Activated B cell treated with CpG ODN at 0.5 μM for 24 hours (primary cell): ENCODE measurements at places on chromosomes 2 and 18. TPM values are rescaled to one million over a fixed set of nuclear protein-coding genes. Genes with fewer than 3 reads are reported as not detected.

Gene SNORC
- 0.88 and 2.1 TPM in 2 replicates for total RNA-seq

GRCh38 chr18:13236411-13236810, 17.9 kb downstream of the LDLRAD4 start:
- no peak for DNase-seq

- DNase-seq = no peak
These were observed 211.6 kb downstream of the PID1 start for GRCh38 chr2:229059331-229060033.

Gene GCG
- not detected in 2 replicates for total RNA-seq

DNA sequence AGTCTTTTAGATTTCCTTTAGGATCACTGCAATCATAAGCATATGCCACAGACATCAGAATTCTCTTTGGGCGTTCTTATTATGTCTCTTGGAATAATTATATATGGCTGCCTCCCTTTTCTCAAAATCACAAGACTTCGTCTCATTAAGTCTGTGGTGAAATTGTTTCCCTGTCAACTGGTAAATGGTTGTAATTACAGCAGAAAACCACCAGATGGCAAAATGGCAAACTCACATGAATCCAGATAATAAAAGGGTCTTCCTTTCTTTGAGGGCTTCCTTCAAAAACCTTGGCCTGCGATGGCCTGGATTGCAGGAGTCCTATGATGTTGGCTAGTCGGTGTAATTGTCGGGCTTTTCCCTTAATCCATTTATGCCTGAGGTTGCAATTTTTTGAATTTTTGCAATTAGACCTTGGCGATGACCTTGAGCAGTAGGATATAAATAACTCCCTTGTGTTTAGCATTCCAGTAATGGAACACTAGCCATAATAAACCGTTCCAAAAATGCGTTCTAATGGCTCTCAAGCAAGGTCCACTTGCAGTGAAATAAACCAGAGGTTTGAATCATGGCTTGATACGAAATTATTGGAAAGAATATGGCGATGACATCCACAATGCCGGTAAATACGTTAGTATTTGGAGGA, 656.4 kb downstream of the MBD2 start:
- DNase-seq = no peak

DNA sequence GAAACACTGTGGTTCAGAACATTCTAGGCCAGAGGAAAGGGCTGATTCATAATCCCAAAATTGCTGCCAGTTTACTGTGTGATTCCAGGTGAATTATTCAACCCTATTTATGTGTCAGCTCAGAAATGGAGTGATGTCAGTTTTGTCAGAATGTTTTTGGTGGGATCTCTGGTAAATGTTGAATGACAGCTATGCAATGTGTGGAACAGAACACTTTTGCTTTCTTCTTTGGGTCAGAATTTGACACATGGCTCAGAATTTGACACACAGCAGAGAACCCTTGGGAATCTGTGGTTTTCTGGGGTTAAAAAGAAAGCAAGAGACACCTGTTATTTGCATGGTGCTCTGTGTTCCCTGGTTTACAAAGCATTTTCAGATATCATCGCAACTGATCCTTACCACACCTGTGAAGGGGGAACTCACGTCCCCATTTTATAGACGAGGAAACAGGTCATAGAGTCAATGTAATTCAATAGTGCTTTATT, 1.6 kb upstream of the MTA3 start:
- no peak for DNase-seq

GRCh38 chr18:44841752-44842587, 161.3 kb downstream of the SETBP1 start:
- DNase-seq = no peak

DNA sequence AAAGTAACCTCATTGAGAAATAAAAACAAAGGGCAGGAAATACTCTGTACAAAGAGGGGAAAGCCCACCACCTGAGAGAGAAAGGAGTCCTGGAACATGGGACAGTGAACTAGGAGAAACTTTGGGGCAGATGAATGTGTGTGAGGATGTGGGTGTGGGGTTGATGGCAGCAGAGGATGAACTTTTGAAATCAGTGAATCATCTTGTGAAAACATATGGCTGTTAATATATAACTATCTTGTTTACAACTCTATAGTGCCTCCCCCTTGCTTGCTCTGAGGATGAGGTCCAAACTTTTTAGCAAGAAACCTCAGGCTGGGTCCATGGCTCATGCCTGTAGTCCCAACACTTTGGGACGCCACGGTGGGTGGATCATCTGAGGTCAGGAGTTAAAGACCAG, 171.8 kb upstream of the LHCGR start:
- no peak for DNase-seq

Gene ANKRD30BL
- total RNA-seq = not detected in 2 replicates

DNA sequence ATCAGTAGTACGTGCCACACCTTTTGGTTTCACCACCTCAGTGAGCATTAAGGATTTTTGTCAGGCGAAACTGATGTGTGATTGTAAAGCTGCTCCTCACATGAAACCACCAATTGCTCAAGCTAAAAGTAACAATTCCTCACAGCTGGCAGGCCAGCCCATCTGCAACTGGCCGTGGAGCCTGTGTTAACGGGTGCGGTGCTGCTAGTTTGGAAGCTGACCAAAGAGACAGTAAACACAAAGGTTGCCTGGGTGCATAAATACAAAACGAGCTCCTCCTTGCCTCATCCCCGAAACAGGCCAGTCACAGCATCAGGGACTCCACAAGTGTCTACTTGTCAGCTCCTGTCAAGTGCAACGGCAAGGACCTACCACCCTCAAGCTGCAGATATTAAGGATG, 32.0 kb downstream of the LGALSL start:
- DNase-seq = no peak

- no peak for DNase-seq
These were observed 66.7 kb downstream of the ASB1 start for GRCh38 chr2:238493411-238493810.

DNA sequence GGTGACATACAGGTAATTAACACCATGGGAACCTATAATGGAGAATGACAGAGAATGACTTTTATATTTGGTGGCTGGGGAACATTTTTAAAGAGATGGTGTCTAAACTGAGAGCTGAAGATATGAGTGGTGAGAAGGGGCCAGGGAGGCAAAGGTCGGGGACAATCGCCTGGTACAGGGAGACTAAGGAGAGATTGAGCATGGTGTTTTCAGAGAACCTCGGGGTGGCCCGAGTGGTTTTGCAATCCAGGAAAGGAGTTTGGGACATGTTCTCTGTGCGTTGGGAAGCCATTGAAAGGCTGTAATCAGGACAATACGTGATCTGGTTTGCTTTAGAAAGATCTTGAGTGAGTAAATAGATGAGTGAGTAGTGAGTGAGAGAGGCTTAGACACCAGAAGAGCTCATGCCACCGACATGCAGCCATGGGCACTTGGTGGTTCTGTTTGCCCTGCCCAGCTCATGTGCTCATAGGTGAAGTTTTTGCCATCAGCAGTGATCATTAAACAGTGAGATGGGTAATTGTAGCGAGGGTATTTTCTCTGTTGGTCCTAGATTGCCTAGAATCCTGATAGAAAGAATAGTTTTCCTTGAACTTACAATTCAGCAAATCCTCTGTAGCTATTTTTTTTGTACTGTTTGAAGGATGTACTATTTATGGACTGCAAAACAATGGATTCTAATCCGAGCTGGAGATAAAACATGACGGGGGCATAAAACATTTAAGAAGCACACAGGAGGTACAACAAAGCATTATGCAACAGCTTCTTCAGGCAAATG, 114.7 kb downstream of the SH3RF3 start:
- DNase-seq = no peak

Gene RESP18
- not detected in 2 replicates for total RNA-seq

DNA sequence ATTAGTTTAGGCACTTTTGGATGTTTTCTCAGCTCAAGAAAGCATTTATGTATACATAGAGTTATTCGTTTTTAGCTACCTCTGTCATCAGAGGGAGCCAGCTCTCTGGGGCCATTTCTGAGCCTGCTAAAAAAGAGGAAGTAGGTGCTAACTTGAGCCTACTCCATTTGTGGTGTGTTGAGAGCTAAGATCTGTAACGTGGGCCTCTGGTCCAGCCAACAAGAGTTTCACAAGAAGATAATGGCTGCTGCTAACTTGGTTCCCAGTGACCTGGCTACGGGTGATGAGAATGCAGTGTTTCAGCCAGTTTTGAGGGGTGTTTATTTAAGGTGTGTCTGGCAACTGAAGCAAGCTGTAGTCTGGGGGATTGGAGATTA, 182.5 kb downstream of the PRKCE start:
- DNase-seq = peak; percentile 29

- no peak for DNase-seq
These were observed 551.4 kb downstream of the NRXN1 start for GRCh38 chr2:50480507-50480906.
